ENCODE measurements at places on chromosomes 7 and 10.

DNA sequence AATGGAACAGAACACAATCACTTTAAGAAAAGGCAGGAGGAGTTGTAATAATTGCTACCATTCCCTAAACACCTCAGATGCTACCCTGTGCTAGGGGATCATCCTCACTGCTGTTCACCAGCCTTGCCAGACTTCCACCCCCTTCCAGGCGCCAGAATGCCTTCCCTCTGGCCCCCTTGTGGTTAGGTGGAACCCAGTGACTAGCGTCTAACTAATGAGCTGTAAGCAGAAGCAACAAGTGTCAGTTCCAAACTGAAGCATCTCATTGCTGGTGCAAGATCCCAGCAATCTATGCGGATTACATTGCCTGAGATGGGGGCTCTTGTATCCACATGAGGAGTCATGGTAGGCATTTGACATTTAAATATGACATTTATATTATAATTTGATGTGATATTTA is 86.6 kb downstream of the FRMD4A start:
- DNase-seq = no peak

GRCh38 chr7:1572111-1572822 is 2.4 kb upstream of the PSMG3 start:
- no peak for DNase-seq

GRCh38 chr10:77711683-77712049 is 74.1 kb upstream of the KCNMA1 start:
- DNase-seq = no peak

- no peak for DNase-seq
Observed at GRCh38 chr10:100349672-100350071, 2.6 kb downstream of the SCD start.

All from tongue (tissue), 3 donors.